T-cell (primary cell): ENCODE measurements at places on chromosomes 11 and 22. TPM values are rescaled to one million over a fixed set of nuclear protein-coding genes. Genes with fewer than 3 reads are reported as not detected.

- no peak for DNase-seq
Observed at GRCh38 chr11:8209208-8209807, 40.5 kb upstream of the RIC3 start.

Gene OR4D11
- total RNA-seq: not detected

- DNase-seq: no peak
Observed at GRCh38 chr22:27514601-27515523, 286.7 kb downstream of the MN1 start.

- no peak for DNase-seq
Observed at GRCh38 chr22:41288245-41288946, 2.4 kb upstream of the RANGAP1 start.

GRCh38 chr11:61891331-61892084, at the start of gene FADS3:
FADS3 (minus strand) TSS chr11:61891545; CDS start chr11:61891381, 164 bp downstream.
- DNase-seq: peak; percentile 50

DNA sequence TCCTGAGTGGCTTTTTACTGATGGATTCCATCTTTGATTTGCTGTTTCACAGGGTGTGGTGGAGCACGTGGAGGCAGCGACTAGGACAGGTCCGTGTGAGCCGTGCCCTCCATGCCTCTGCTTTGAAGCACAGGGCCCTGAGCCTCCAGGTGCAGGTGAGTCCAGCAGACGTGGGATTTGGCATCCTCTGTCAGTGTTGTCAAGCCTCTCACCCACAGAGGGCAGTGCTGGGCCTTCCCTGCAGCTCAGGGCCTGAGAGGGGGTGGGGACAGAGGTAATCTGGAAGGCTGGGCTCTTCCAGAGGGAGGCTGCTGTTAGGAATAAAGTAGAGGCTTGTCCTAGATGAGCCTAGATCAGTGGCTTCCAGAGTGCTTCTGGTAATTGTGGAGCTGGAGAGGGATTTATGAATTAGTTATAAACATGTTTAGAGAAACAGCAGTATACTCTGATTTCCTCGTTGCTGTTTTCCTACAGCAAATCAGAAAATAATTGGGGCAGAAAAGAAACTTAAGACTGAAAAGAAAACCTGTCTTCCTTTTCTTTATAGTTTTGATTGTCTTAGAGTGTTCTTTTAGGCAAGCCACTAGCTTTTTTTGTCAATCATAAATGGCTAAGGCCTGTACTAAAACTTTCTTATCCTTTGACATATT, 65.0 kb downstream of the SFI1 start:
- no peak for DNase-seq

- no peak for DNase-seq
Observed at GRCh38 chr11:12542186-12542935, 131.9 kb upstream of the TEAD1 start.
